Omental fat pad (tissue), 4 donors: ENCODE measurements at places on chromosomes 1 and 21. TPM values are rescaled to one million over a fixed set of nuclear protein-coding genes. Genes with fewer than 3 reads are reported as not detected.

DNA sequence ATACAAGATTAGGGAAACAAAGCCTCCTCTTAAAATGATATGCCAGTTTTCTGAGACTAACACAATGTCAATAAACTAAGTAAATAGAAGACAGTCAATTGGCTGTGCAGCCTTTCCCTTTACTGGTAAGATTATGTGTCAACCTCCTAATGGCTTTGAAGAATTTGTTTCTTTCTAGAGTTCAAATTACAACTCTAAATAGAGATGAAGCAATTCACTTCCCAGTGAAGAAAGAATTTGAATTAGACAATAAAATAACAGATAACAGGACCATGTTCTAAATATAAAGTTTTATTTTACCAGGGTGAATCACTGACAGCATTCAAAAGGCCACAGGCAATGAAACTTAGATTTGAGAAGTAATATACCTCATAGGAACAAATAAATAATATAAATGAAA lies 680.3 kb downstream of the PLA2G4A start:
- DNase-seq: no peak

DNA sequence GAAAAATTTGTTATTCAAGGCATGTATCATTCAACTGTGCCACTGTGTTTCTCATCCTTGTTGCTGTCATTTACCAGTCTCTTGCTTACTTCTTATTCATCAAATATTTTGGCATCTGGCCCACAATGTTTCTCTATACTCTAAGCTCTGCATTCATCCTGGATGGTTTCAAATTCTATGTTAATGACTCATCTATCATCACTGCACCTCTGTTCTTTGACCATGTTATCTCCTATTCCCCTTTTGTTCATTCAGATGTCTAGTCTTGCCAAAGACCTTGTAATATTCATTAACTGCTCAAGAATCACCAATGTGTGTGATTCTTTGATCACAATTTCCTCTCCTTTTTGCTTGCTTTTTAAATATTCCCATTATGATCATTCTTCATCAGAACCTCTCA lies 54.6 kb upstream of the PRKACB start:
- no peak for DNase-seq

DNA sequence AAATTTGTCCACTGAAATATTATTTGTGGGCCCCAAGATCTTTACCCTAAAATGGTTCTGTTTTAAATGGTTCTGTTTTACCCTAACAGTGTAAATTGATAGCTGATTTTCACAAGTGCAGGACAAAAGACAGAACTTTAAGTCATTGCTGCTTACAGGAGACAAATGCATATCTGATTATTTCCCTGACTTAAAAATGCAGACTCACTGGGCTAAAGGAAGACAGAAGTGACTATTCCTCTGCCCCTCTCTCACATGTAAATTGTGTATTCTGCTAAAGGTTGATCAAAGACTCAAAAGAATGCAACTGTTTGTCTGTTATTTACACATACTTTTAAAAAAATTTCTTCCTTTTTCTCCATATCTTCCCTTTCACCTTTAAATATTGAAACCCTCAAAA lies 12.7 kb downstream of the FCRL5 start:
- no peak for DNase-seq

- DNase-seq: no peak
These were observed 8.4 kb downstream of the MTF2 start for GRCh38 chr1:93087532-93087931.

- no peak for DNase-seq
These were observed 30.5 kb downstream of the CASZ1 start for GRCh38 chr1:10765734-10766478.

DNA sequence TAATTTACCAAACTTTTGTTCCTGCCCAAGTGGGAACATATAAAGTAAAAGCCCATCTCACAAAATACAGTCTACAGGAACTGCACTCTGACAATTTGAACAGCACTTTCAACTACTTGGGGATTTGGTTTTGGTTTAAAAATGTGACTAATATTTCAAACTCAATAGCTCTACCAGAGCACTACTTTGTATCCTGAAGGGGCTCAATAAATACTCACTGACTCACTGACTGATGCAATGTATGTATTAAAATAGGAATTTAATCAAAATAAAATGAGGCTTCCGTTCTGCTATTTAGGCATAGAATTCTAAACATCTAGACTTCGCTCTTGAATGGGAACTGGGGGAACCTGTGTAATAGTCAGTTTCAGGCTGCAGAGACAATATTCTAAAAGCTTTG lies 21.9 kb downstream of the EFCAB14 start:
- no peak for DNase-seq

The RNASEL gene
- total RNA-seq: 11.4 TPM
